ENCODE measurements at places on chromosomes 2 and 18. TPM values are rescaled to one million over a fixed set of nuclear protein-coding genes. Genes with fewer than 3 reads are reported as not detected.

Gene RAPGEF4
- 0.45 TPM for total RNA-seq

Gene EEF1B2
- total RNA-seq: 994 TPM

Gene GPR75
- total RNA-seq: 1.1 TPM

Gene IL1F10
- total RNA-seq: not detected

Gene TUBB6
- 201 TPM for total RNA-seq

Gene CCDC85A
- 0.39 TPM for total RNA-seq

Gene ABCG5
- not detected for total RNA-seq

Gene TFCP2L1
- total RNA-seq: 24.2 TPM

Gene NPC1
- 134 TPM for total RNA-seq

Gene LDLRAD4
- 2.4 TPM for total RNA-seq
